HCT116 (cell line): ENCODE measurements at places on chromosomes 1 and 21. TPM values are rescaled to one million over a fixed set of nuclear protein-coding genes. Genes with fewer than 3 reads are reported as not detected.

OR10J4 gene
- total RNA-seq, result not detected

AGBL4 gene
- total RNA-seq, result not detected

FAM78B gene
- 1.4 TPM for total RNA-seq

PKLR gene
- total RNA-seq, result 0.17 TPM

NUAK2 gene
- total RNA-seq, result 3.0 TPM

PRKAA2 gene
- 1.6 TPM for total RNA-seq

USP33 gene
- 46.1 TPM for total RNA-seq

SHISA4 gene
- total RNA-seq, result 15.2 TPM

HSD3B2 gene
- total RNA-seq, result 1.4 TPM

IL23R gene
- not detected for total RNA-seq

GPA33 gene
- total RNA-seq, result 0.22 TPM

OR14K1 gene
- not detected for total RNA-seq

FMN2 gene
- total RNA-seq, result not detected

LCE3E gene
- not detected for total RNA-seq

DDI2 gene
- 26.3 TPM for total RNA-seq

RHBDL2 gene
- not detected for total RNA-seq

S100A4 gene
- 384 TPM for total RNA-seq

LCE2A gene
- total RNA-seq, result not detected

CTH gene
- 14.7 TPM for total RNA-seq

ADAM30 gene
- not detected for total RNA-seq

SLC2A5 gene
- total RNA-seq, result not detected

RGS1 gene
- total RNA-seq, result not detected

DPT gene
- total RNA-seq, result not detected
